Activated naive CD4-positive, alpha-beta T cell (primary cell): ENCODE measurements at places on chromosomes 6 and 20.

- no peak for DNase-seq
Observed at GRCh38 chr6:2035826-2036709, 209.3 kb downstream of the GMDS start.

GRCh38 chr20:58705208-58705926, 12.8 kb downstream of the NPEPL1 start:
- DNase-seq, result no peak

DNA sequence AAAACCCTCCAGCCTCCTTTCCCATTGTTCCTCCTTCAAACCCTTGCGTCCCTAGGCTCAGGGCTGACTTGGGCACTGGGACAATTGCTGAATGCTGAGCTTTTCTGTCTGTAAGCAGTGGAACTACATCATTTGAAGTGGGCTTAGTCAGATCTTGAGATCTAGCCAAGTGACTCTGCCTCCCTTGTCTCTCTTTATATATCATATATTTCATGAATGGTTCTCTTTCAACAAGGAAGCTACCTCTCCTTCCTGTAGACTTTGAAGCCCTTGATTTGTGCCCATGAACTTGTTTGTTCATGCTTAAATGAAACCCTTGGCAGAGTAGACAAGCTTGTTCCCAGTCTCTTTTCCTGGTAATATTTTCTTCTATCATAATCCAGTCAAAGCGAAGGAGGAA, 60.0 kb upstream of the KIF13A start:
- no peak for DNase-seq

- DNase-seq, result no peak
Observed at GRCh38 chr6:108998485-108998884, 96.2 kb downstream of the SESN1 start.

- DNase-seq, result no peak
Observed at GRCh38 chr20:58816957-58817651, 33.6 kb downstream of the GNAS-AS1 start.

- no peak for DNase-seq
Observed at GRCh38 chr6:143569040-143569439, 57.5 kb upstream of the FUCA2 start.
